RWPE2 (cell line): ENCODE measurements at places on chromosomes 7 and 10.

- no peaks in the 10 kb centered on the region for H3K36me3 ChIP-seq
- no peaks in the 10 kb centered on the region for H3K27me3 ChIP-seq
- no peak for DNase-seq
- H3K27ac ChIP-seq = no peak overlapping the region
These were observed 64.7 kb downstream of the NOD1 start for GRCh38 chr7:30413864-30414263.

GRCh38 chr7:106868364-106868763 is 3.3 kb downstream of the PIK3CG start:
- no peaks in the 10 kb centered on the region for H3K4me1 ChIP-seq
- H3K36me3 ChIP-seq = no peaks in the 10 kb centered on the region
- no peak overlapping the region for H3K27ac ChIP-seq
- H3K27me3 ChIP-seq = peaks cover 8% of the 10 kb centered on the region

- no peak overlapping the region for H3K4me3 ChIP-seq
- no peaks in the 10 kb centered on the region; the same call in 1 of the 2 replicates for H3K36me3 ChIP-seq
- peak overlapping the region; percentile 76 for H3K27ac ChIP-seq
- H3K4me1 ChIP-seq = peaks cover 49% of the 10 kb centered on the region
- no peak for DNase-seq
- H3K27me3 ChIP-seq = no peaks in the 10 kb centered on the region
These were observed 19.4 kb downstream of the STMP1 start for GRCh38 chr7:135681762-135682161.

- H3K36me3 ChIP-seq = no peaks in the 10 kb centered on the region
- no peaks in the 10 kb centered on the region for H3K4me1 ChIP-seq
These were observed 180.1 kb downstream of the MAD1L1 start for GRCh38 chr7:2052657-2053048.

DNA sequence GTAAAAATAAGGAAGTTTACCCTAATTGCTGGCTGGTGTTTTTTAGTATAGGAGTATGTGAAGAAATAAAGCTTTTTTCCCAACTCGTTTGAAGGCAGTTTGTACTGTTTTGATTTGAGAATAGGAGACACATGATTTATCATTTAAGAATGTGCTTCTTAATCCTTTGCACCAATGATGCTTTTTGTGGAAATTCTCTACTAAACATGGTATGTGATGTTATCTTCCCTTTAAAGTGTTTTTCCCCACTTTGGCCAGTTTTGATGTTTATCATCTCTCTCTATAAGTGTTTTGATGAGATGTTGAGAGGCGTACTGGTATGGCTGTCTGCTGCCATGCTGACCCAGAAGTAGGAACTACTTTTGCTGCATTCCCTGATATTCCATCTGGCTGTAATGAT is 85.1 kb downstream of the SUGCT start:
- no peaks in the 10 kb centered on the region for H3K27me3 ChIP-seq
- H3K4me3 ChIP-seq = no peak overlapping the region
- 0 out of 2 replicates have a peak, but pooled peaks cover 5% of the 10 kb centered on the region for H3K36me3 ChIP-seq

DNA sequence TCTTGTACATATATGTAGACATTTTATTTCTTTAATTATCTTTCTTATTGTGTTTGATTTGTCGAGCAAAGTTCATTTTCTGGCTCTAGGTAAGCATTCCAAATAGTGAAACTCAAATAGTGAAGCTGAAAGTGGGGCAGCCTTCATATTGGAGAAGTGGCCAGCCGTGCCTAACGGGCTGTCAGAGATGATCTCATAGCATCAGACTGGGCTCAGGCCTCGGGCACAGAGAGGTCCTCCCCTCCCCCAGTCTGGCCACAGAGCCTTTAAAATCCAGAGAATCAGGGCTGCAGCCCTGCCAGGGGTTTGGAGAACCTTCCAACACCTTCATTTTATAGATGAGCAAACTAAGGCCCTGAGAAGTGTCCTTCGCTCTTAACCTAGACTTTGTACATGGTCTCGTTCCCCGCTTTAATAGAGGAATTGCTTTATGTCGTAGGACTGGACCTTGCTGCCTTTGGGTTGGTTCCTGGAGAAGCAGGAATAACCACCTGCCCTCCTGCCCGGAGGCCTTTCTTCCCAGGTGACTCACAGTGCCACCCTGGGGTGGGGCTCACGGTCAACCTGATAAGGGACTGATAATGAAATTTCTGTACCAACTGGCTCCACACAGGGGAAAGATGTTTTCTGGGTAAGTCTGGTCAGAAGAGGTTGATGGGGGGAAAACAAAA is 7.3 kb downstream of the TSPAN15 start:
- no peaks in the 10 kb centered on the region for H3K27me3 ChIP-seq
- no peak overlapping the region for H3K4me3 ChIP-seq
- DNase-seq = no peak
- H3K27ac ChIP-seq = no peak overlapping the region
- H3K36me3 ChIP-seq = no peaks in the 10 kb centered on the region
- H3K4me1 ChIP-seq = peaks cover 6% of the 10 kb centered on the region

DNA sequence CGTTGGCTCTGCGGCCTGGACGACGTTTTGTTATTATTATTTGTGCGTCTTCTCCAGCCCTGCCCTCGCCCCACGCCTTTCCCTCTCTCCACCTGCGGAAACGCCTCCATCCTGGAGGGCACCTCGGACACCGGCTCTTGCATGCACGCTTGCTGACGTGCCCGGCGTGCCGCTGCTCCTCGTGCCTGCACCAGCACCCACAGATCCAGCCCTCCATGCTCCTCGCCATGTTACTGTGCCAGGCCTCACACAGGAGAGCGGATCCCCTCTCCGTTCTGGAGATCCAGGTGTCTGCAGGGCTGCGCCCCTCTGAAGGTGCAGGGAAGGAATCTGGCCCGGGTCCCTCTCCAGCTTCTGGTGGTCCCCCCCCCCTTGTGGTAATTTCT is 373.9 kb upstream of the FOXK1 start:
- no peaks in the 10 kb centered on the region for H3K4me1 ChIP-seq
- H3K36me3 ChIP-seq = no peaks in the 10 kb centered on the region
- no peaks in the 10 kb centered on the region for H3K27me3 ChIP-seq
- no peak overlapping the region for H3K4me3 ChIP-seq

DNA sequence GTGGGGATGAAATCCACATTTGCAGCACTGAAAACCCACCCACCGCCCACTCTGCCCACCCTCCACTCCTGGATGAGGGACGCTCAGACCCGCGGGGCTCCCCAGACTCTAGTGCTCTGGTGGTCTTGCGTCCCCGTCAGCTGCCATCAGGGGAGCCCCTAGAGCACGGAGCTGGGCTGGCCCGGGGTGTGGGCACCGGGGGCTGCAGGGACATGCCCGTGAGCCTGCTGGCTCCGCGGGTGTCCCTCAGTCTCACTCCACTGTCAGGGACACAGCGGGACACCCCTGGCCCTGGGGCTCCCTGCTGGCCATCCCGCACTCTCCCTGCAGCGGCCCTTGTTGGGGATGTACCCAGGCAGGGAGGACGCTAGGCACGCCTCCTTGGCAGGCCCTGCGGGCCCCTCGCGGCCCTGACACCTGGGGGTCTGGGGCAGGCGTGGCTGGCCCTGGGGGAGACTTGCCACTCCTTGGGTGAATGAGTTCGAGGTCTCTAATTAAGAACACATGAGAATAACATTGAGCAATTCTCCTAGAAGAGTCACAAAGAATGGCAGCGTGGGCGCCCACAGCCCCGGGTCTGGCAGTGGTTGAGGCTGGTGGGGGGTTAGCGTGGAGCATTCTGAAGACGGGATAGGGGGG is 64.2 kb downstream of the CFAP46 start:
- peaks cover 24% of the 10 kb centered on the region for H3K27me3 ChIP-seq
- peak; percentile 29 for DNase-seq
- no peak overlapping the region for H3K27ac ChIP-seq
- no peaks in the 10 kb centered on the region for H3K4me1 ChIP-seq

DNA sequence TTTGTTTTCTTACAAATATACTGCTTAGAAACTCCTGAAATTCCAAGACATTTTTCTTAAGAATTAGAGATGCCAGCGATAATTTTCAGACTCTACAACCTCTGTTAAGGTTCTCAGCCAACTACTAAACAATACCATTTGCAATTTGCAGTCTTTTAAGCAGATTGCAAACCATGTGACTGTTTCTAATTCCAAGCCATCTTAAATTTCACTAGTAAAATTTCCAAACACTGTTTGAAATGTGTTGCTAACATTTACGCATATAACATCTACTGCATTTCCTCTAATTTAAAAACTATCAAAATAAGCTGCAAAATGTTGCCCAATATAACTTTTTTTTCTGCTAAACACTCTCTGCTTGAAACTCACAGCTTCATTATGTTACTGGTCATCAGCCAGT is 56.0 kb upstream of the MACROH2A2 start:
- no peak overlapping the region for H3K4me3 ChIP-seq
- no peaks in the 10 kb centered on the region for H3K36me3 ChIP-seq
- no peaks in the 10 kb centered on the region for H3K27me3 ChIP-seq
- no peaks in the 10 kb centered on the region for H3K4me1 ChIP-seq
- H3K27ac ChIP-seq = no peak overlapping the region

- H3K27me3 ChIP-seq = no peaks in the 10 kb centered on the region
- no peak overlapping the region for H3K27ac ChIP-seq
- DNase-seq = no peak
- no peak overlapping the region for H3K4me3 ChIP-seq
These were observed 751.8 kb downstream of the KCNMA1 start for GRCh38 chr10:76885816-76886215.

- H3K36me3 ChIP-seq = no peaks in the 10 kb centered on the region
- H3K4me1 ChIP-seq = peaks cover 7% of the 10 kb centered on the region
These were observed 45.1 kb downstream of the DPY19L1 start for GRCh38 chr7:34991938-34992840.

DNA sequence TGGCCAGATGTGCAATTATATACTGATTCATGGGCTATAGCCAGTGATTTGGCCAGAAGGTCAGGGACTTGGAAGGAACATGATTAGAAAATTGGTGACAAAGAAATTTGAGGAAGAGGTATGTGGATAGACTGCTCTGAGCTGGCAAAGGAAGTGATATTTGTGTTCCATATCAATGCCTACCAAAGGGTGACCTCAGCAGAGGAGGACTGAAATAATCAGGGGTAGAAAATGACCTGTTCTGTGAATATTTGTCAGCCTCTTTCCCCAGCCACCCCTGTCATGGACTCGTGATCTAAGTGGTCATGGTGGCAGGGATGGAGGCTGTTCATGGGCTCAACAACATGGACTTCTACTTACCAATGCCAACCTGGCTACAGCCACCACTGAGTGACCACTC is 47.0 kb downstream of the PTPRE start:
- H3K4me1 ChIP-seq = peaks cover 5% of the 10 kb centered on the region
- no peaks in the 10 kb centered on the region for H3K27me3 ChIP-seq
- DNase-seq = no peak
- H3K36me3 ChIP-seq = no peaks in the 10 kb centered on the region
- no peak overlapping the region for H3K4me3 ChIP-seq
- no peak overlapping the region for H3K27ac ChIP-seq

DNA sequence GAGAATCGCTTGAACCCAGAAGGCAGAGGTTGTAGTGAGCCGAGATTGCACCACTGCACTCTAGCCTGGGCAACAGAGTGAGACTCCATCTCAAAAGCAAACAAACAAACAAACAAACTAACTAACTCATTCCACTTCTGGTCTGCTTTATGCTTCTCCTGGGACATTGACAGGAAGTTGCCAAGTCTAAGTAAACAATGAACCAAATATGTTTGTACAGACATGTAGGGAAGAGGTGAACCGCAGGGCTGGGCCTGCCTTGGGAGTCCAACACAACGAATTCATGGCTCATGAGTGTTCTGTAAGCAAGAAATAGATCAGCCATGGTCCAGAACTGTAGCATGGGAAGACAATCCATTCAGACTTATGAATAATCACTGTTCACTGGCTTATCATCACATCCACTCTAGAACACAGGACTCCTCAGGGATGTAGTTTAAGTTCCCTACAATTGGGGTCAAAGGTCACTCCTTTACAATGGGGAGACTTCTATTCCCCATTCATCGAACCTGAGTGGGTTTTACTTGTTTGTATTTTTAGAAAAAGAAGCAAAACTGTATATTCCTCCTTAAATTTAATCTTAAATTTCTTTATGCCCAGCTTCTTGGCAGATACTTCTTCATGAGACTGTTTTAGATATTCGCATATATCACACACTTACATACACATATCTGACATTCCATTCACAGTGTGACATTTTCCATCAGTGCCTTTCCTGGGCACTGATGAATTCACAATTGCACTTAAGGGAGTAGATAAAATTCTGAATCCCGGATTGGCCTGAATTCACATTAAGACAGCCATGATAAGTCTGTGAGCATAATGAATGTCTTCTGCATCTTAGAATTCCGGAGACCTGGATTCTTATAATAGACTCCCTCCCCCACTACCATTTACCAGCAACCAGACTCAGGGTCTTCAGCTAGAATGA is 159.1 kb upstream of the EEPD1 start:
- no peak overlapping the region for H3K4me3 ChIP-seq
- peaks cover 19% of the 10 kb centered on the region for H3K4me1 ChIP-seq
- H3K36me3 ChIP-seq = no peaks in the 10 kb centered on the region
- DNase-seq = no peak
- no peaks in the 10 kb centered on the region for H3K27me3 ChIP-seq

DNA sequence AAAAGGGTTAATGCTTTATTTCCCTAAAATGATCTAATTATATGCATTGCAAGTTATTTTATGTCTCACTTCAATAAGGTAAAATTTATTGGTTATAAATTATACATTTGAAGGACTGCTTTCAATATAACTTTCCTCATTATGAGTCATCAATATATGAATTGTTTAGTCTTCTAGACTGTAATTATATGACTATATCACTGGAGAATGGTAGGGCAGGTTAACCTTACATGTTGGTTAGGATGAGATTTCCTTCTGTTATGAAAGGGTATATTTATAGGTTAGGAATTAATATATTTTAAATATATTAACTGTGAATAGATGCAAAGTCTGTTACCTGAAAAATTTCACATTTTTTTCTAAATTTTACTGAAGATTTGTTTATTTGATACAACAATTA is 406.4 kb upstream of the ETV1 start:
- no peak for DNase-seq
- no peaks in the 10 kb centered on the region for H3K36me3 ChIP-seq
- no peak overlapping the region for H3K27ac ChIP-seq
- H3K4me1 ChIP-seq = no peaks in the 10 kb centered on the region
- H3K27me3 ChIP-seq = no peaks in the 10 kb centered on the region
- H3K4me3 ChIP-seq = no peak overlapping the region

- no peaks in the 10 kb centered on the region for H3K27me3 ChIP-seq
- H3K36me3 ChIP-seq = no peaks in the 10 kb centered on the region
- H3K4me1 ChIP-seq = no peaks in the 10 kb centered on the region
These were observed 399.0 kb downstream of the CCSER2 start for GRCh38 chr10:84727398-84727797.

- H3K27ac ChIP-seq = no peak overlapping the region
- H3K27me3 ChIP-seq = no peaks in the 10 kb centered on the region
- no peak overlapping the region for H3K4me3 ChIP-seq
- H3K36me3 ChIP-seq = no peaks in the 10 kb centered on the region
- no peak for DNase-seq
These were observed 550.0 kb downstream of the TNS3 start for GRCh38 chr7:47031786-47032535.

DNA sequence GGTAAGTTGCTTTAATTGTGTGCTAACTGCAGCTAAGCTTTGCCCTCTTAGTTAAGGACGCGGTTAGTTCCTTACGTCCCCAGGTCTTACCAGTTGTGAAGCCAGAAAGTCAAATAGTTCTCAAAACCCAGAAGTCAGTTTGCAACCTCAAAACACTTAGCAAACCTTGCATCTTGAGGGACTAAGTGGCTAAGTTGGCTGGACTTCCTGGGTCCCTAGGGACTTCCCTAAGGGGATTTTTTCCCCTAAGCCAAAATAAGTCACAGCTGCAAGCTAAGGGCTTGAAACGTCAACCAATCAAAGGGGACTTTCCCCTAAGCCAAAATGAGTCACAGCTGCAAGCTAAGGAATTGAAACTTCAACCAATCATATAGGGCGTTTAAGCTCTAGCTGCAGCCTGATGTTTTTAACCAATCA is 36.2 kb upstream of the HECW1 start:
- no peaks in the 10 kb centered on the region for H3K36me3 ChIP-seq
- H3K27ac ChIP-seq = no peak overlapping the region
- H3K4me3 ChIP-seq = no peak overlapping the region
- H3K27me3 ChIP-seq = no peaks in the 10 kb centered on the region
